CD4-positive, alpha-beta T cell treated with Interleukin-12 subunit alpha and Interleukin-12 subunit beta, for 1 hour (primary cell): ENCODE measurements at places on chromosomes 6 and 20.

DNA sequence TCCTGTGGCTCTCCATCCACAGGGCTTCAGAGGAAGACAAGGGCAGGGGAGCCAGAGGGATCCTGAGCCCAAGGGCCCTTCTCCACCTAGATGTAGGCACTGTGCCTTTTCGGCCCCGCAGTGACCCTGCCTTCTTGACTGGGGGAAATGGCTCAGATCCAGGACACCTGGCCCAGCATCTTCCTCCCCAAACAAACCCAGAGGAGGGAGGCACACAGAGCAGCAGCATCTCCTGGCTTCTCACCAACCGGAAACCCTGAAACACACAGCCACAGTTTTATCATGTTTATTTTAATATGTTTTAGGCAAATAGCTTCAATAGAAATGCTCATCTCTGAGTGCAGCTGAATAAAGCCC, 84.5 kb upstream of the LRFN2 start:
- no peak for DNase-seq

- DNase-seq, result no peak
These were observed 51.6 kb downstream of the LAMP5 start for GRCh38 chr20:9565910-9566550.

DNA sequence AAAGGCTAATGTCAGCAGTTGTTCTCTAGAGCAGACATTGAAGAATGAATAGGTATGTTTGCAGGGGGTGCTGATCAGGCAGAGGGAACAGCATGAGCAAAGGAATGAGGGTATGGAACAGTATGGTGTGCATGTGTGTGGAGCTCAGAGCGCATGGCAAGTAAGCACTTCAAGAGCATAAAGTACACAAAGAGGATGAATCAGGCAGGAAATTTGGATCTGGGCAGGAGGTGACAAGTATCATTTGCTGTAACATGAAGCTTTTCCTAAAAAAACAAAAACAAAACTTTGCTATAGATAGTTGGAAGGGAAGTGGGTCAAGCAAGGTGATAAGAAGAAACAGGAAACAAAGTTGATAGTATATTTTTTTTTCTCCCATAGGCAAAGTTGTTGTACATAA, 746.8 kb downstream of the HDGFL1 start:
- DNase-seq, result no peak

- no peak for DNase-seq
These were observed 105.5 kb downstream of the PDSS2 start for GRCh38 chr6:107353773-107354382.

GRCh38 chr6:90610301-90610750, 23.5 kb upstream of the MAP3K7 start:
- DNase-seq, result no peak

DNA sequence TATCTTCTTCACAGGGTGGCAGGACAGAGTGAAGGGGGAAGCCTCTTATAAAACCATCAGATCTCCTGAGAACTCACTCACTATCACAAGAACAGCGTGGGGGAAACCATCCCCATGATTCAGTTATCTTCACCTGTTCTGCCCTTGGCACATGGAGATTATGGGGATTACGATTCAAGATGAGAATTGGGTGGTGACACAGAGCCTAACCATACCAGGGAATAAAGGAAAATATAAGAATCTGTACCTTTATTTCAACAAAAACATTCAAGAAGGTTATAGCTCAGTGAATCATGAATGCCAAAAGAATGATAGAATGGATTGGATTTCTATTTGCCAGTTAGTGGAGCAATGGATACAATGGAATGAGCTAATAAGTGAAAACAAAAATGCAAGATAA, 214.4 kb downstream of the PTPRK start:
- no peak for DNase-seq

GRCh38 chr20:34798871-34799270, 26.6 kb downstream of the NCOA6 start:
- no peak for DNase-seq

DNA sequence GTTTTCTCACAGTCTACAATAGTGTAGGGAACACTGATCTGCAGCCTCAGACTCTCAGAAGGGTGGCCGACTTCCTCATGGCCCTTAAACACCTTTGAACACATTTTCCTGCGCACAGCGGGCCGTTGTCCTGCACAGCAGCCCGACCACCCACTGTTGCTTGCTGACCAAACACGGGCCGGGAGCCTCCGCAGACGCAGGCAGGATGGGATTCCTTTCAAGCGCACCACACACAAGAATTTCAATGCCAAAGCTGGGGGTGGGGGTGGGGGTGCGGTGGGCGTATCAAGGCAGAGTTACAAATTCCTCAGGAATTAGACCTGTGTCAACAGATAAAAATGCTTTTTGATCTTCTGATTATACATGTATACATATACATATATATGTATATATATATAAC, 74.5 kb downstream of the HUS1B start:
- no peak for DNase-seq

DNA sequence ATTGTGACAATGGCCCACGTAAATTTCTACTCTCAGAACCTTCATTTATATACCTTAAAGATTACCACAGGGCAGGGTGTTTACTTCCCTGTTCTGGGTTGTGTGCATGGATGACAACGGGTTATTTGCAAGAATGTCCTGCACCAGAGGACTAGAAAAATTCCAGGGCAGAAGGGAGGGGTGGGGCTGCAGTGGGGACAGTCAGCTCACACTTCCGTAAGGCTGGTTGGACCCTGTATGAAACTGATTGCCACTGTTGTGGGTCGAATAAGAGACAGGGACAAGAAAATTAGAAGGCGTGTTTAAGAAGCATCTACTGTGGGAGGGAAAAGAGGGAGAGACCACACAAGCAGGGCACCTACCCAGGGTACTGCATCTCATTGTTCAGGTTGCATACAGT, 96.5 kb downstream of the SNAP25 start:
- DNase-seq, result no peak

- DNase-seq, result peak; percentile 15
These were observed 17.5 kb downstream of the PTK7 start for GRCh38 chr6:43093436-43094289.

DNA sequence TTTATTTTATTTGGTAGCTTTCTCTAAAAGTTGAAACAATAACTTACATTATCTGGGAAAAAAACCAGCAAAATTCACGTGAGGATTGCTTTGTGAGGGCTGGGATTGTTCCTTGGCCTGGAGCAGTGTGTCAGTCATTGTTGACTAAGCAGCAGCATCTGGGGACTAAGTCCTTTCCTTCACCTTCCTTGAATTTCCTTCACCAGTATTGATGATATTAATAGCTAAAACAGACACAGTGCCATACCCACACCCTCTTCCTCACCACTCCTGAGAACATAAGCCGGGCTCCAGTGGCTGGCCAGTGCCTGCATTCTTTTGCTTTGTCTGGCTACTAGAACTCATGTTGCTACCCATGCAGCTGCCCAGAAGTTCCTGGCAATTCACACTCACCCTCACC, 23.7 kb downstream of the PLCB1 start:
- DNase-seq, result no peak

DNA sequence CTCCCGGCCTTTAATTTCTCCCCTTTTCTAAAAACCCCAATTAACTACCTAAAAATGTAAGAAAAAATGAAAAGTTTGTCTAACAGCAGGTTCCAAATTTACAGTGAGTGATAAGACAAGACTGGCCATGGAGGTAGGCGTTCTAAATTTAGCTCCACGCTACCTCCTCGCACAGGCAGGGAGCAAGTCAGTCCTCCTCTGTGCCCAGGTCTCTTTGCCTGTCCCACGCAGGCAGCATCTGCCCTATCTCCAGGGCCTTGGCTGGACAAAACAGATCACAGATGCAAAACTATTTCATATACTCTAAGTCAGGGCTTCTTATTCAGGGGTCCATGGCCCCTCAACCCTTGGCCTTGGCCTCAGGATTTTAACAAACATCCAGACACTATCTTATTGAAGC, 98.0 kb upstream of the JARID2 start:
- no peak for DNase-seq

GRCh38 chr20:32333181-32333987, 24.7 kb upstream of the ASXL1 start:
- no peak for DNase-seq

DNA sequence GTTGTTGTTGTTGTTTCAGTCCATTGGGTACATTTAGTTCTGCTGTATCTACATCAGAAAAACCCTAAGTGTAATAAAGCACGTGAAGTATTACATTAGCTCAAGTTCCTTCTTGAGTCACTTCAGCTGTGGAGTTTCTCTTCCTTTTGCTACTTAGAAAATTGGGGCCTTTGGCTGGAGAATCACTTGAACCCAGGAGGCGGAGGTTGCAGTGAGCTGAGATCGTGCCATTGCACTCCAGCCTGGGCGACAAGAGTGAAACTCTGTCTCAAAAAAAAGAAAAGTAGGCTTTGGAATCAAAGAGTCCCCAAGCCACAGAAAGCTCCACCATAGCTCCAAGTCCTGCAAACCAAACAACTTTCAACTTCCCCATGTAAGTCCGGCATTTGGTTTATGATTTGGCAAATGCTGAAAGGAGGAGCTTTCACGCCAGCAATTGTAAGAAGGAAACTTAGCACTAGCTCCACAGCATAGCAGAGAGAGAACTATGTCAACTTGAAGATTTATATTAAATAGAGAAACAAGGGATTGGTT, 56.5 kb upstream of the RNF144B start:
- no peak for DNase-seq

- DNase-seq, result no peak
These were observed 10.6 kb downstream of the FARS2 start for GRCh38 chr6:5271926-5272325.

- DNase-seq, result no peak
These were observed 135.8 kb upstream of the PRSS16 start for GRCh38 chr6:27111743-27112142.

DNA sequence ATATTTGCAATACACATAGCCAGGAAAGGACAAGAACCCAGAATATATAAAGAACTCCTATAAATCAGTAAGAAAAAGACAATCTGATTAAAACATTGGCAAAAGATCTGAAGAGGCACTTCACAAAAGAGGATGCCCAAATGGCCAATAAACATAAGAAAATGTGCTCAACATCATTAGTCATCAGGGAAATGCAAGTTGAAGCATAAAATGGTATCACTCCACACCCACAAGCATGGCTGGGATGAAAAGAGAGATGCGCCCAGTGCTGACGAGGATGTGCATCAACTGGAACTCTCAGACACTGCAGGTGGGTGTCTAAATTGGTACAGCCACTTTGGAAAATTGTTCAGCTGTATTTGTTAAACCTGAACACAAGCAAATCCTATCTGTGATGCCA, 42.4 kb upstream of the MLN start:
- no peak for DNase-seq

GRCh38 chr6:35082046-35082732, 59.0 kb downstream of the TCP11 start:
- DNase-seq, result no peak

DNA sequence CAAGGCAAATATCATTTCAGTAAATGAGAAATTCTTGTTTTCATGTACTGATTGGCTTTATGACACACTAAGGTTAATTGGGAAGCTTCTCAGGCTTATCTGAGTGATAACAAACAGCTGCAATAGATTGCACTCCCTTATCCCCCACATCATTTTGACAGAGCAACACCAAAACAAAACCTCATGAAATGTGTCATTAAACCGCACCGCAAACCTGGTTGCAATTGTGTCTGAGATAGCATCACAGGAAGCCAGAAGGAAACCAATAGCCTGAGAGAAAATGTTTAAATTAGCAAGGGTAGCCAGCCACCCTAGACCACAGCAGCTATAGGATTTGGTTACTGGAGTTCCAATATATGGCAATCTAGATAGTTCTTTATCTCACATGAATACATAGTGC, 31.6 kb upstream of the LAMA4 start:
- peak; percentile 57 for DNase-seq

DNA sequence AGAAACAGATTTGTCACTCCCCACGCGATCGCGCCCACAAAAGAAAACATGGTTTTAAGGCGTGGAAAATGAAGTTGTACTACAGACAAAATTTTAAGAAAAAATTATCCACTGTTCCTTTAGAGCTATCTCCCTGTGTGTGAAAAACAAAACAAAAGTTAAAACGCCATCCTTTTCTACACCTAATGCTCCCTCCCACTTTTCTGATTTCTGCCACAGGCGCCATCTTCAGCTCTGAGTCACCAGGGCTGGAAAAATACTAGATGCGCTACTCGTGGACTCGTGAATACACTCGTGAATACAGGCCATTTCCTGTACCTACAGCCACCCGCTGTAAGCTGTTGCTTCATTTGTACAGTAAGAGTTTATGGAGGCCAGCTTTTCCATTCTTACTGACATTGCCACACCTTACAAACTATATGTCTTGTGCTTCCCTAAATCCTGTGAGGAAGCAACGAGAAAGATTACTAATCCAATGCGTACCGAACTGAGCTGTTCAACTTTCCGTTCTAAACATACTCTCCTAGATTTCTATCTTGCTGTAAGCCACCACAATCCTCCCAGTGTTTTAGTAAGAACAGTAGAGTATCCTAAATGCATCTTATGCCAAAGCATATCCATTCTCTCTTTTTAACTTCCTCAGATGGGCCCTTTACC, 773 bp upstream of the AHI1 start:
- DNase-seq, result peak; percentile 78

- no peak for DNase-seq
These were observed 133.3 kb upstream of the AHI1 start for GRCh38 chr6:135630789-135631376.

DNA sequence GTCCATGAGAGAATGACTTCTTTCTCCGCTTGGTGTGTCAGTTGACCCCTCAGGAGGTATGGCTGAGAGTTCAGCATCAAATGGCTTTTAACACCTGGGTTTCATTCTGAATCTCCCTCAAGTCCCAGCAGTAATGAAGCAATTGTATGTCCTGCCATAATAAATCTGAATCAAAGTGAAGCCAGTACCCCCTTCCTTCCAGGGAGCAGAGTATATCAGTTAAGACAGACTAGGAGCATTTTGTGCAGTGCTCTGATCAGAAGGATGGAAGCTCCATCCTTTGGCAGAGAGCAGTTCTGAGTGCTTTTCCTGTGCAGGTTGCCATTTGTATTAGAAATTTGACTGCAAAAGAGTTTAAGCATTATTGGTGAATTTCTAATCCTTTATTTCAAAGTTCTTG, 46.9 kb upstream of the SPACA1 start:
- no peak for DNase-seq

DNA sequence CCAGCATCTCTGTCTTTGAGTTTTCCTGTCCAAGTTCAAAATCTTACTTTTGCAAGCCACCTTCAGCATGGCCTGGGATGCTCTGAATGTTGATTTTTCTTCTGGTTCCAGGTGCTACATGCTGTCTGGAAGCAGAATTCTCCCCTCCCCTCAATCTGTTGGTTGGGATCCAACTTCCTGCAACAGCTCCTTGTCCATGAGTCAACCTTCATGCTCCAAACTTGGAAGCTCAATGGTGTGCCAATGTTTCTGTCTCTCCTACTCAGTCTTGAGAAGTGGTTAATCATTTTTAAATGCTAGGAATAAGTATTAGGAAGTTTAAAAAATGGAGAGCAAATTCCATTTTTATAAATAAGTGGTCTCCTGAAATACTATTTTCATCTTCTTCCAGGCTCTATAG, 33.2 kb upstream of the PLEKHG1 start:
- DNase-seq, result no peak

- peak; percentile 22 for DNase-seq
These were observed 140.1 kb upstream of the SPACA1 start for GRCh38 chr6:87907521-87907920.

DNA sequence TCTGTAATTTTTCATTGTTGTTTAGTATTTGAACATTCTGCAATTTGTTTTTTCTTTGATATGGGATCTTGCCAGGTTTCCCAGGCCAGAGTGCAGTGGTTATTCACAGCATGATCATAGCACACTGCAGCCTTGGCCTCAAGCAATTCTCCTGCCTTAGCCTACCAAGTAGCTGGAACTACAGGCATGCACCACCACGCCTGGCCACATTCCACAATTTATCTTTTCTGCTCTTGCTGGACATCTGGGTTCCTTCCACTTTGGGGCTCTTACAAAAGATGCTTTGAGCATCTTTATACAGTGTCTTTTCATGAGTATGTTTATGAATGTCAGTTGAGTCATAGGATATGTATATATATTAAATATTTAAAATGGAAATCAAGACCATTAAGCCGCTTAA, 42.0 kb downstream of the PGM3 start:
- no peak for DNase-seq
